Nucleus accumbens (tissue), 56 donors: ENCODE measurements at places on chromosomes 4 and X.

GRCh38 chrX:74922922-74923543, 2.2 kb downstream of the NEXMIF start:
- DNase-seq = no peak

GRCh38 chrX:48022738-48023137, 15.9 kb downstream of the SPACA5 start:
- DNase-seq = no peak

DNA sequence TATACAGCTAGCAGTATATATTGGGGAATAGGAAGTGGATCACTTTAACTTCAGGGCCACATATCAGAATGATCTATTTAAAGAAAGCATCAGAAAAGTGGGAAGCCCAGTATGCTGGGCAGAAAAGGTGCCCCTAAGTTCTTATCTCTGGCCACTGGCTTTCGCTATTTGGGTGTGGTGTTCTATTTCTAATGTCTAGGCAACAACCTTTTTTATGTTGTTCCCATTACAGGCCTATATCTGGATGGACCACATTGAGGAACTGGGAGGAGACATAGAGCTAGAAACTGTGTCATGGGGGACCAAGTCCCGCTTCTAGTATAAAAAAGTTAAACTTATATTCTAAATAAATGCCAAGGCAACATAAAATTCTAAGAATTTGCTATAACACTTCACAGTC, 935.6 kb downstream of the PDHA2 start:
- no peak for DNase-seq

DNA sequence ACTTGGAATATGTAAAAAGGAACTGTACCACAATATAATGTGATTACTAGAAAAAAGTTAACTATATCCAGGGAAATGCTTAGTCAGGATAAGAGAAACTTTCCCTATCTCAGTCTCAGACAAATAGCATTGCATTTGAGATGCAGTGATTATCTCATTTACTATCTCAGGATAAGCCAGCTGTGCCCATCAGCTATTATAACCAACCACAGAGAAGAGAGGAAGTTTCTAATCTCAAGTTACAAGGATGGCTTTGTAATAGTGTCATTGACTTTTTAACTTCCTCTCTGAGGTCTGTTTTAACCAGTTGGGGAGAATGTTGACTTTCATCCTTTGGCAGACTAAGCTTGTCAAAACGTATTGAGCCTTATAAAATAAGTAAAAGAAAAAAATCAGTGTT, 56.5 kb downstream of the SNX25 start:
- DNase-seq = no peak

- no peak for DNase-seq
Measured at GRCh38 chrX:103624111-103624510, 4.7 kb upstream of the TCEAL1 start.

DNA sequence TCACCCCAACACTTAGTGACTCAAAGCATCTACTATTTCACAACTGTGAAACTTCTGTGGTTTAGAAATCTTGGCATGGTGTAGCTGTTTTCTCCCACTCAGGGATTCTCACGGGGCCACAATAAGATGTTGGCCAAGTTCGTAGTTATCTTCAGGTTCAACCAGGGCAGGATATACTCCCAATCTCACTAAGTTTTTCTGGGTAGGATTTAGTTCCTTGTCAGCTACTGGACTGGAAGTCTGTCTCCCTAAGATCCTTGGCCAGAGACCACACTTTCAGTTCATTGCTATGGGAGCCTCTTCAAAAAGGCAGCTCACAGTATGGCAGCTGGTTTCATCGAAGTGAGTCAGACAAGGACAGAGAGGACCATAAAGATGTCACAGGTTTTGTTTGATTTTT, 111.7 kb upstream of the PDHA2 start:
- DNase-seq = no peak

- DNase-seq = no peak
Measured at GRCh38 chr4:71026086-71026485, 32.6 kb downstream of the DCK start.

- DNase-seq = no peak
Measured at GRCh38 chr4:14008494-14008893, 381.0 kb upstream of the BOD1L1 start.

- DNase-seq = no peak
Measured at GRCh38 chr4:185736882-185737281, 75.1 kb downstream of the SORBS2 start.

GRCh38 chr4:125461676-125462363, 147.1 kb downstream of the FAT4 start:
- no peak for DNase-seq

GRCh38 chr4:183995570-183995969, 90.5 kb downstream of the STOX2 start:
- DNase-seq = no peak

DNA sequence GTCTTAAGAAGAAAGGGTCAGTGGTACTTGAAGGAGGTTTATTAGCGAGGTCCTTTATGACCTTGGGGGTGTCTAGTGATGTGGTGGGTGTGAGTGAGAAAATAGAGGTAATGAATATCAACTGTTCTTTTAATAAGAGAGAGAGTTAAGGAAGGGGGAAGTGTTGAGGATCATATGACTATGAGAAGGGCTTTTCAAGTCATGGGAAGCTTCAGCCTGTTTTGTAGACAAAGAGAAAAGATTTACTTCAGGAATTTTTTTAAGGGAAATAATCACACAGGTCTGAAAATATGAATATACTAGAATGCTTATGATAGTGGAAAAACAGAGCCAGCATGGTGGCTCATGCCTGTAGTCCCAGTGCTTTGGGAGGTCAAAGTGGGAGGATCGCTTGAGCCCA, 41.3 kb upstream of the MTMR1 start:
- DNase-seq = no peak

- no peak for DNase-seq
Measured at GRCh38 chrX:16113978-16114565, 9.3 kb upstream of the GRPR start.

GRCh38 chr4:15649914-15650545, 5.1 kb downstream of the FBXL5 start:
- no peak for DNase-seq

- DNase-seq = no peak
Measured at GRCh38 chrX:38868941-38869401, 67.7 kb downstream of the MID1IP1 start.

GRCh38 chrX:29138003-29138402, 550.8 kb downstream of the IL1RAPL1 start:
- DNase-seq = no peak

DNA sequence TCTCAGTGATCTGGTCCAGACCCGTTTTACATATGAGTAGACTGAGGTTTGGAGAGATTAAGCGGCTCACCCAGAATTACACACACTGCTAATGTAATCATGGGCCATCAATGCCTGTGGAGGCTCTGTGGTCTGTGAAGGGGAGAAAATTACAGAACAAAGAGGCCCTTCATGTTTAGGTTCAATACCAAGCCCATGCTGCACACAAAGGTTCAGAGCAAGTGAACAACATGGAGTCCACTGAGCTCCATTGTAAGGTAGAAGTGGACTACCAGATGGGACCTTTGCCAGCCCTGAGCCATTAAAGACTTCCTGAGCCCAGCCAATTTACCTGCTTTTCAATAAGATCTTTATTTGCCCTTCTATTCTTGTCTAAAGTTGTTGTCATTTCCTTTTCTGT, 109.8 kb downstream of the LUZP4 start:
- DNase-seq = no peak

DNA sequence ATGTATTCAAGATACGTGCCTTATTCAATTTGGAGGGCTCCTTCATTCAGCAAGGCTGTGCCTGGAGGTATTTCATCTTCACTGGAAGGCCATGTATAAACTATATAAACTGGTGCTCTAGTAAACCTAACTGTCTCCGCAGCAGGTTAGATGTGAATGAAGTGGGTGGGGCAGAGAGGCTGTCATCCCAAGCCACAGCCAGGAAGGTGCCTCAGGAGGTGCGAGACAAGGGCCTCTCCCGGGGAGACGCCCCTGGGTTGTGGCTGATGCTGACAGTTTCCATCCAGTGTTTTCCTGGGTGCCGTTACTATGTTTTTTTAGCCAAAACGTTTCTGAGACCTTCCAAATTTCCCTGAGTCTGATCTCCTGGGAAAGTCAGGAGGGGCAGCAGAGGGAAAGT, 221.5 kb upstream of the RPL34 start:
- no peak for DNase-seq

DNA sequence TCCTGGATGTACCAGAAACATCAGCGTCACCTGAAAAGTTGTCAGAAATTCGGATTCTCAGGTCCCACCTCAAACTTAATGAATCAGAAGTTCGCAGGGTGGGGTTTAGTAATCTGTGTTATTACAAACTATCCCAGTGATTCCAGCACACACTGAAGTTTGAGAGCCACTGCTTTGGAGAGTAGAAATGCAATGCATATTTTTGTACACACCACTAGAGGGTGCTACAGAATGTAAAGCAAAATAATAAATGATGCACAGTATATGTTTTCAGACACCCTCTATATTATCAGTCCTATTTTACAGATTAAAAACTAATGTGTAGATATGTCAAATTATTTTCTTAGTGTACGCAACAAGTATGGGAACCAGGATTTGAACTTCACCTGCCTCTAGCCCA, 2.4 kb upstream of the MORF4L2 start:
- DNase-seq = no peak

GRCh38 chr4:55012363-55013230, 112.8 kb downstream of the KDR start:
- DNase-seq = no peak

DNA sequence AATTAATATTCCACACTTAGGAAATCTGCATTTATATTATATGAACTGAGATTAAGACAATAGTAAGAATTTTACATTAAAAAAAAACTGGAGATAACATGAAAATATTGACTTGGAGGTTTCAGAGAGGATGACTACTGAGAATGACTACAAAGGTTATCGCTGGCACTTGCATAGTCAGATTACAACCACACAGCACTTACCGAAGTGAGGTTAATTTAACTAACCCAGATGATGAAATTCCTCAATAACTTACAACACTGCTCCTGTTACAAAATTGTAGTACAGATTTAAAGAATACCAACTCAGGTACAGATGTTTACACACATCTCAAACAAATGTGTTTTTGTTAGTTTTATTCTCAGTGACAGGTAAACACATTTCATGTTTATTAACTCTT, 283.5 kb downstream of the CAMK2D start:
- no peak for DNase-seq

GRCh38 chr4:53234111-53234510, 131.8 kb downstream of the SCFD2 start:
- DNase-seq = no peak

DNA sequence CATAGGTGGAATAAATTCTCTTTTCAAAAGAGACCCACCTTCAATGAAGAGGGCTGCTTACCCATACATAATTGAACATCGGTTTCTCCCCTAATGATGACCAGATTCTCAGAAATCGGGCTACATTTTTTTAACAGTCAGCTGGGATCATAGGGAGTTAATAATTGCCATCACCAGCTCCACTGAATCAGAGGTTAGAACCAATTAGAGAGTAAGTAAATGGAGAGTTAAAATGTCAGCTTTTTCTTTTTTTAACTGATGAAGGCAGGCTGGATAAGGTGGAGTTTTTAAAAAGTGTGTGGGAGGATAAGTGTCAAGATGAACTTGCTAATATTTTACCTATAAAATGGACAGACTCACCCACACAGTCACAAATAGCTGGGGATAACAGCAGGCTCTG, 584.5 kb upstream of the NR3C2 start:
- DNase-seq = no peak

DNA sequence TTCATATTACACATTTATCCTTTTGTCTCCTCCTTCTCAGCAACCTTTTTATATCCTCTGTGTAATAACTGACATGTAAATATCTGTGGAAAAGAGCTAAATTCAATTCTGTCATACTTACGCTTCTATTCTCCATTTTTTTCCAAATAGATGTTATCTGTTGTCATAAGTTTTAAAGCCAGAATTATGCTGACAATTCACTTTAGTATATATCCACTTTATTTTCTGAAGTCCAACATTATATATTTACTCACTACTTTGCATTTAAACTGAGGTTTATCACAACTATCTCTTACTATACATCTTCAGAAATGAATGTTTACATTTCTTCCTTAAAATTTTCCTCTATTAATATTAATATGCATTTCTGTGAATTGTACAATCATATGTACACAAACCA, 247.9 kb upstream of the PCDH10 start:
- no peak for DNase-seq

DNA sequence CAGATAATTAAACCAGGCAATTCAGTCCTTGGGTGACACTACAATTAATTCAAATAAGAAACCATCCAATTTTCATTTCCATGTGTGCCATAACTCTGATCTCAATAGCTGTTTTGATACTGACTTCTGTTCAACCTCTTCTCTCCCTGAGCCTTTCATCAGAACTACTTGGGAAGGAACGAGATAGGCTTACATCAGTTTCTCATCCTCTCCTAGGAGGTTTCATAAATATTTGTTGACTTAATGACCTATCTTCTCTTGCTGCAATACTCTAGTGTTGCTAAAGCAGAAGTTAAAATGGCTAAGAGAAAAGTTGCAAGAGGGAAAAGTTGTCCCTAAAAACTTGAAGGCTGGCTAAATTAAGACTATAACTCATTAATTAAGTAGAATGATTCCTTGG, 41.8 kb downstream of the PRKG2 start:
- DNase-seq = no peak

DNA sequence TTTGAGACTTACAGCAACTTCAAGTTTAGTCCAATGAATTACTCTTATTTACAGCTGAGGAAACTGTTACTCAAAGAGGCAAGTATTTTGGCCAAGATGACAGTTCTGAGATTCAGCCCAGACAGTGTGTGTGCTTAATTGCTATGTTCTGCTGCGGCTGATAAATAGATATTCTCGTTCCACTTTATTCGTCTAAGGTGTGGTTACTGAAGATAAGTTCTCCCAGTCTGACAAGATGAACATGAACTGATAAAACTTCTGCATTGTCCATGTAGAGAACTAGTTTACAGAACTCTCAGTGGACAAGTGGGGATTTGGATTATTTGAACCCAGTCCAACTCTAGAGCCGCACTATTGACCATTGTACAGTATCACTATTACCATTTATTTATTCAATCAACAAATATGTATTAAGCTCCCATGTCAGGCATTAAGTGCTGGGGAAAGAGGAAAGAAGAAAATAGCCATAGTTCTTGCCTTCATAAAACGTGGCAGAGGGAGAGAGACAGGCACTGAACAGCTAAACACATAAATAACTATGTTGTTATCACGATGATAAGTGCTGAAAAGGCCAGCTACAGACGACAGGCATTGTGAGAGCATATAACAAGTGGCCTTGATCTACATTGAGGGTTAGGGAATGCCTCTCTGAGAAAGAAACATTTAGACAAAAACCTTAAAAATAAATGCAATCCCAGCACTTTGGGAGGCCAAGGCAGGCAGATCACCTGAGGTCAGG, 4.0 kb upstream of the DHX15 start:
- no peak for DNase-seq

GRCh38 chr4:73019462-73020047, 50.0 kb downstream of the COX18 start:
- DNase-seq = no peak

- DNase-seq = peak; percentile 31
Measured at GRCh38 chrX:154490021-154490413, 412 bp downstream of the SLC10A3 start.
